Cardiac muscle cell (in vitro differentiated cells and primary cell): ENCODE measurements at places on chromosomes 2 and 18. TPM values are rescaled to one million over a fixed set of nuclear protein-coding genes. Genes with fewer than 3 reads are reported as not detected.

TAF4B gene
- total RNA-seq: 2.0 and 8.2 TPM in 2 replicates

DNA sequence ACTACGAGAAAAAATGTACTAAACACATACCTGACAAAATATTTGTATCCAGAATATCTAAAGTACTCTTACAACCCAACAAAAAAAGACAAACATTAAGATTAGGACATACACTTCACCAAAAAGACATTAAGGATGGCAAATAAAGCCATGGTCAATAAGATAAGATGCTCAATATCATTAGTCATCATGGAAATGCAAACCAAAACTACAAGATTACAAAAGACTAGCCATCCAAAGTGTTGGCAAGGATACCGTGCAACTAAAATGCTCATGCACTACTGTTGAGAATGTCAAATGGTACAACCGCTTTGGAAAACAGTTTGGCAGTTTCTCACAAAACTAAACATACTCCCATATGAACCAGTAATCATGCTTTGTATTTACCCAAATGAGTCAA is 29.7 kb downstream of the MAP3K2 start:
- no peaks in the 10 kb centered on the region for H3K36me3 ChIP-seq
- no peak overlapping the region for H3K4me3 ChIP-seq
- H3K27me3 ChIP-seq: no peaks in the 10 kb centered on the region
- no peaks in the 10 kb centered on the region for H3K4me1 ChIP-seq
- H3K27ac ChIP-seq: no peak overlapping the region

DNA sequence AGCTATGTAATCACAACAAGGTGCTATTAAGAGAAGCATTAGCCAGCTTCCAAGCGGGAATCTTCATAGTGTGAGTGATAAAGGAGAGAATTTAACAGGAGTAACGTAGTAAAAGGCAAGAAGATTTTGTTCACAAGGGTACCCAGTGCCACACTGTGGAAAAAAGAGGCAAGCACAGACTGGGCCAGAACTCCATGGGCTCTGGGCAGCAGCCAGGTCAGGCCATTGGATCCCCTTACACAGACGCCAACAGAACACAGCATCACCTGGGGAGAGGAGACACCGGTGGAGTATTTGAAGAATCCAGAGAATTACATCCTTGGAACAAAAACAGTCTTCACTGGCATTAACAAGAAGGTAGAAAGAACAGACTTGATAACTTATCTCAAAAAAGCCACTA is 21.2 kb downstream of the AMER3 start:
- H3K27ac ChIP-seq: no peak overlapping the region
- DNase-seq: peak; percentile 30
- no peak overlapping the region for H3K4me3 ChIP-seq
- H3K4me1 ChIP-seq: no peaks in the 10 kb centered on the region

- peak; percentile 72 for DNase-seq
- no peak overlapping the region for H3K4me3 ChIP-seq
- peaks cover 25% of the 10 kb centered on the region for H3K4me1 ChIP-seq
These were observed 88.0 kb downstream of the COMMD1 start for GRCh38 chr2:61993422-61994024.

- DNase-seq: no peak
- H3K36me3 ChIP-seq: no peaks in the 10 kb centered on the region
- H3K4me1 ChIP-seq: no peaks in the 10 kb centered on the region
- no peak overlapping the region for H3K4me3 ChIP-seq
These were observed 14.6 kb upstream of the SLC9A2 start for GRCh38 chr2:102604769-102605168.

KIF3C gene
- total RNA-seq: 5.6 and 6.3 TPM in 2 replicates

- H3K36me3 ChIP-seq: no peaks in the 10 kb centered on the region
- no peak overlapping the region for H3K27ac ChIP-seq
- peaks cover 18% of the 10 kb centered on the region for H3K4me1 ChIP-seq
- no peak for DNase-seq
These were observed 224.1 kb downstream of the SH3RF3 start for GRCh38 chr2:109352898-109353689.

SULT1C2 gene
- 3.2 and 3.8 TPM in 2 replicates for total RNA-seq

FBXO48 gene
- 0.46 and 0.66 TPM in 2 replicates for total RNA-seq
